MM.1S (cell line): ENCODE measurements at places on chromosomes 13 and 19.

DNA sequence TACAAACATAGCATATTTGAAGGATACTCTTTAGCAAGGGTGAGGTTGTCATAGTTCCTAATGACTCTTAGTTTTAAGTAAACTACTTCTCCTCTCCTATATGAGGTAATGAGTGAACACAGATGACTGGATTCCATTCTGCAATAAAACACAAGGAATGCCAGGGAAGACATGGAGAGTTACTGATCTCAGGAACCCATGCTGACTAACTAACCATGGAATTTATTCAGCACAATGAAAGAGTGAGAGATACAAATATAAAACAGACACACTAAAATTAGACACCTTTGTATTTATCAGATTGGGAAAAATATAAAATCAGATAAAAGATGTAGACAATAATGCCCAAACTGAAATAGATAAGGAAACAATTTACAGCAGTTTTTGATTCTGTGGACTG, 1525.9 kb upstream of the SLC10A2 start:
- no peak for DNase-seq

GRCh38 chr19:46220038-46220615, 9.4 kb upstream of the IGFL1 start:
- DNase-seq = no peak

- no peak for DNase-seq
Measured at GRCh38 chr13:67369895-67370660, 139.9 kb upstream of the PCDH9 start.

GRCh38 chr13:60028021-60028420, 135.7 kb downstream of the DIAPH3 start:
- no peak for DNase-seq

DNA sequence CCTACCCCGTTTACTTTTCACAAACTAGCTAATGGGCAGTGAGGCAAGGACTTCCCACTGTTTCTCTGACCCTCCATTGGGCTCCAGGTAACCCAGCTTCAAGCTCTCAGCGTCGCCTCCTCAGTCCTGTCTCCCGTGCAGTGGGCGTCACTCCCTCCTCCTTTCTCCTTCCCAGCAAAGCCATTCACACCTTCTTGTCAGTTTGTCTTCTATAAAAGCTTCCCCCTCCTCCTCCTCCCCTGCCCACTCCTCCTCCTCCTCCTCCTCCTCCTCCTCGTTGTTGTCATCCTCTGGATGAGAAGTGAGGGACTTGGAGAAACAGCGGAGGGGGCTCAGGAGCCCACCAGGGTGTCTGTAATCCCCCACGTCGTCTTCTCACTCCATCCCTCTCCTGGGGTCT, 1.7 kb upstream of the GALP start:
- DNase-seq = no peak

GRCh38 chr13:44401577-44401976, 28.0 kb downstream of the SERP2 start:
- DNase-seq = no peak

GRCh38 chr13:20825477-20825875, 51.7 kb upstream of the EEF1AKMT1 start:
- DNase-seq = peak; percentile 17

GRCh38 chr13:113843864-113844556, 19.9 kb downstream of the GAS6 start:
- DNase-seq = no peak

DNA sequence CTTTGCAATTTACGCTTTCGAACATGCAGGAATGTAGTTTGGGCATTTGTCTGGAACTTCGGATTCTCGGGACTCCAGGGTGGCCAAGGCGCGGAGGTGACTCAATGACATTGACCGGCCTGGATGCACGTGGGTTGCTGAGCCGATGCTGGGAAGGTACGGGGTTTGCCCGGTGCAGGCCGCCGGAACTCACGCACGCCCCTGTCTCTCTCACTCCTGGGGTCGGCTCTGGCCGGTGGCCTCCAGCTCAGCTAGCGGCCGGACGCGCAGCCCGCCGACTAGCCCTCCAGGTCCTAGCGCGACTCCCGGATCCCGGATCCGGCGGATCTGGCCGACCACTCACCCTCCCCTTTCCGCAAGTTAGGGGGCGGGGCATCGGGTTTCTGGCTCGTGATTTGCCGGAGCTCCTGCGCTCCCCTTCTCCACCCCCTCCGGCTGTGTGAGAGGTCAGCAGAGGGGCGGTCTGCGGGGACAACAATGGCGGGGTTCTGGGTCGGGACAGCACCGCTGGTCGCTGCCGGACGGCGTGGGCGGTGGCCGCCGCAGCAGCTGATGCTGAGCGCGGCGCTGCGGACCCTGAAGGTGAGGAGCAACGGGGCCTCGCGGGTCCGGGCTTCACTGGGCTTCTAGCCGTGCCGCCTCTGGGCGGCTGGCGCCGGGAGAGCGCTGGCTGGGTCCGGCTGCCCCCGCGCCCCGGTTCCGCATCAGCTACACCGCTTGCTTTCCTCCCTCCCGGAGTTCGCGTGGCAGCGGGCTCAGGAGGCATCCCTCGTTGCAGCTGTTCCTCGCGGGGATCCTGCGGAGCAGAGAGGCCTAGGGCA, at the start of gene PCCA:
PCCA (plus strand) TSS at position 450 of the 821 bp plus-strand sequence; CDS start at position 478, 28 bp downstream.
- peak; percentile 91 for DNase-seq

DNA sequence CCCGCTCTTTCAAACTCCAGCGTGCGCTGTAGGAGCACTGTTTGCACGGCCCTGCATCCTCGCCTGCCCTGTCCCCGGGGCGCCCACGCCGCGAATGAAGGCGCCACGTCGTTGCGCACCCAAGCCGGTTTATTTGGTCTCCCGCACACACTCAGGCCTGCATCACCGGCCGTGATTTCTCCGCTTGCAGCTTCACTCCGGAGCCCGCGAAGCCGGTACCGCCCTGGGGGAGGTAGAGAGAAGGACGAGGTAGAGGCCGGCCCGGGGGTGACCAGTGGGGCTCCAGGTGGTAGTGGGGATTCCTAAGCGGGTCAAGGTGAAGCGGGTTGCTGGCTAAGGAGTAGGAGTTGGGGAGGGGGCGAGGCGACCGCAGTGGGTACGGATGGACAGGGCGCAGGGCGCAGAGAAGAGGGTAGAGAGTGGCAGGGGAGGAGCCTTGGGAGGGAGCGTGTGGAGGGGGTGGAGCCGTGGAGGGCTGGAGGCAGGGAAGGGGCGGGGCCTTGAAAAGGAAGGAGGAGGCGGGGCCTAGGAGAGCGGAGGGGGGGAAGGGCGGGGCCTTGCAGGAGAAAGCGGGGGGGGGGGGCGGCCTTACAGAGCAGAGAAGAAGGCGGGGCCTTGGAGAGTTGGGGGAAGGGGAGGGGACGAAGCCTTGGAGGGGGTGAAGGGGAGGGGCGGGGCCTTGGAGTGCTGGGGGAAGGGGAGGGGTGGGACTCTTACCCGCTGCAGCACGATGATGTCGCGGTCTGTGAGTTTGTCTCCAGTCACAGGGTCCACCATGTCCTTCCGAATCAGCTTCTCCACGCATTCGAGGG, 24.6 kb downstream of the NOSIP start:
- DNase-seq = no peak

DNA sequence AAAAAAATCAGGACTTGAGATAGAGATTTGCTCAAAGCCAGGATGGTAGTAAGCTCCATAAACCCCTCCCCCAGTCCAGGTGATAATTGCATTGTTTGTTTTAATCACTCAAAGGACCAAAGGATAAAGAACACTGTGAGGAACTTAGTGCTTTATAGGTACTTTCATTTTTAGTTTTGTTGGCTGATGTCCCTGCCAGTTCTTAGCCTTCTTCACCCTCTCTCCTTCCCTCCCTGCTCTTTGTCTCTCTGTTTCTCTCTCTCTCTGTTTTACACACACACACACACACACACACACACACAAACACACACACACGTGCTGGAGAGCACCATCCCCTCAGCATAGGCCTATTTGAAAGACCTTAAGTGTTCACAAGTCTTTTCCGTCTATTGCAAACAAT, 5.2 kb downstream of the FRY start:
- DNase-seq = no peak

GRCh38 chr13:50631041-50631440, 212.5 kb downstream of the DLEU7 start:
- no peak for DNase-seq

GRCh38 chr19:29417048-29417447, 108.7 kb upstream of the VSTM2B start:
- DNase-seq = no peak

GRCh38 chr19:45354241-45354842, 13.8 kb downstream of the KLC3 start:
- DNase-seq = no peak

- DNase-seq = no peak
Measured at GRCh38 chr13:60288569-60288968, 108.5 kb upstream of the TDRD3 start.

DNA sequence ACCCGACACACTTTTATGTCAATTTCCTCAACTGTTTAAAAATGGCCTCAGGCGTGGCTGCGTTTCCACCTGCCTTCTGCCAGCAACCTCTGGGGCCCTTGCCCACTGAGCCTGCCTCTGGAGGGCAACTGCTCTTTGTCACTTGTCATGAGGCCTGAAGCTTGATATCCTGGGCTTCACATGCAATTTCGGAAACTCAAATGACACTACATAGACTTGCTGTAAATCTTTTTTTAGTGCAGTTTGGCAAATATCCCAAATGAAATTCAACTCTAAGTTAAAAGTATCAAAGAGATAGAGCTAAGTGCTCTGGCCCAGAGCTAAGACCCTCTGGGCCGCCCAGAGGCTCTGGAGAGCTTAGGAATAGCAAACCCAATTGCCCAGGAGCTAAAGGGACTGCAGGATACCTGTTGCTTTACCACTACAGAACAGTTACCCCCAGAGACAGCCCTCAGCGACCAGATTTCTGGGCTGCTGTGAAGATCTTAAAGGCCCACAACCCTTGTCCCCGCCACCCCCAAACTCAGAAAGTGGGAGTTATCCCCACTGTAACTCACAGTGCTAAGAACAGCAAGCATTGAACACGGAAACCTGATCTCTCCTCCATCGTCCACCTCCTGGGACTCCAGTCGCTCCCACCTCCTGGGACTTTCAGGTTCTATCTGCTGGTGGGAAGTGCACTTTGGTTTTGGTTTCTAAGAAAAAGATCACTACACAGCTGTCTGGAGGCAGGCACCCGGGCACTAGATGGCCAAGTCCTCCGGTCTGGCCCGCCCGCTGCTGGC, 19.4 kb downstream of the GJA3 start:
- no peak for DNase-seq

DNA sequence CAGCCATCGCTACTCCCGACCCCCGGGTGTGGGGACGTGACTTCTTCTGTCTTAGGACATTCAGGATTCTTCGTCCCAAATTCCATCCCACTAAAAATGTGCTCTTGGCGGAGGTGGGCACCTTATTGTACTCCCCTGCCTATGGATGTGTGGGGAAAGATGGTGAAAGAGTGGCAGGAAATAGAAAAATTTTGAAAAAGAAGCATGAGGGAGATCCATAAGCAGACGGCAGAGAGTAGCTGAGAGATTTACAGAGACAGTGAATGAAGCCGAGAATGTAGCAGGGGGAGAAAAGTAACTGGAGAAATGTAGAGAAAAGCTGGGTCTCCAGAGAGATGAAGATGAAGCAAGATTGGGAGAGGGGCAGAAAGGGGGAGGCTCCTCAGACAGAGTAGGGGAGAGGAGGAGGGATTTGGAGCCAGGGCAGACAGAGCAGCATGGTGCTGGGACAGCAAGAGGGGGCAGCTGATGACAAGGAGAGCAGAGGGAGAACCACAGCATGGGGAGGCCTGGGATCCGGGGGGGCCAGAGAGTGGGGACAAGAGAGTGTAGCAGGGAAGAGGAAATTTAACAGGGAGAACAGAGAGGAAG, 843 bp downstream of the ZNF610 start:
- no peak for DNase-seq

- no peak for DNase-seq
Measured at GRCh38 chr13:36332986-36333385, 13.2 kb downstream of the SPART start.

DNA sequence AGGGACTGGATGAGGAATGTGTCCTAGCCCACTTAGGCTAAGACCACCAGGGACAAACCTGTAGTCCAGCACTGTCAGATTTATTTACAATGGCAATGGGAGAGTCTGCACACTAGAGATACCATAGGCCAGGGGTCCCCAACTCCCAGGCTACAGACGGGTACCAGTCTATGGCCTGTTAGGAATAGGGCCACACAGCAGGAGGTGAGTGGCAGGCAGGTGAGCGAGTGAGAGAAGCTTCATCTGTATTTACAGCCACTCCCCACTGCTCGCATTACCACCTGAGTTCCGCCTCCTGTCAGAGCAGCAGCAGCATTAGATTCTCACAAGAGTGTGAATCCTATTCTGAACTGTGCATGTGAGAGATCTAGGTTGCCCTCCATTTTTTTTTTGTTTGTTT, 2.4 kb downstream of the THAP8 start:
- no peak for DNase-seq

DNA sequence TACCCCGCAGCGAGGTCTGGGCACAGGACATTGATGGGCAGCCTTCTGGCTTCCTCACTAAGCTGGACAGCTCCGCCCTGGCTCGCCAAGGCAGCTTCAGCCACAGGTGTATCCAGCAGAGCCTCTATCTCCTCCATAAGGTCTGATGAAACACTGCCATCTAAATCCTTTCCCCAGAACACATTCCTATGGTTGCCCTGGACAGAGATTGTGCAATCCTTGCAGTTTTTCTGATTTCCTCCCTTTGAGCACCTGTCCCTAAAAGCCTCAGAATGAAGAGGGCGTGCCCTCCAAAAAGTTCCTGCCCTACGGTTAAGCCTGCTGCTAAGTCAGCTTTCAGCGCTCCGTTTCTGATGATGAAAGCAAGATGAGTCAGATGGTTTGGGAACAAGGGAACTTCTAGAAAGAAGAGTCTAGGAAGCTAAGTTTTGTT, 21.0 kb downstream of the CLEC4M start:
- no peak for DNase-seq

DNA sequence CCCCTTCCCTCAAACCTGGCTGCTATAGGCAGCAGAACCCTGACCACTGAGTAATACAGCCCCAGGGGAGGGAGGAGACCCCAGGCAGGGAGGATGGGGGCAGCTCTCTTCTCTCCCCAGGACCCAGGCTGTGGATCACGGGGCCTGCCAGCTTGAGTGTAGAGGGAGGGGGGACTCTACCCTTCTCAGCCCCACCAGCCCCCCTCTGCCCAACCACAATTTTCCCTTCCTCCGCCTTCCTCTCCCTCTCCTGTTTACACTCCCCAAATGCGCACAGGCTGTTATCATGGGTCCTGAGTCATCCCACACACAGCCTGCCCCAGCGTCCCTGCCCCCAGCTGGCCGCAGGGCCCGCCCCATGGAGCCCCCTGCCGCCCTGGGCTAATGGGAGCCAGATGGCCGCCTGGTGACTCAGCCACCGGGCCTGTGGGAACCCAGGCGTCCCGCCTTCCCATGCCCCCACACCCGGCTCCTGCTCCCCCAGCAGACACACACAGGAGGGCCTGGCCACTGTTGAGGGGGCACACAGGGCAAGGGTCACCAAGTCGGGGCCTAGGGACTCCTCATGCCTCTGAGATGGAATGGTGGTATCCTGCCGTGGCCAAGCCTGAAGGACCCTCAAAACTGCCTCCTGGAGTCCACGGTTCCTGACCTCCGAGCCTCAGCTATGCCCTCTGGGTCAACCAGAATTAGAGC, 13.6 kb downstream of the CCDC97 start:
- DNase-seq = no peak

DNA sequence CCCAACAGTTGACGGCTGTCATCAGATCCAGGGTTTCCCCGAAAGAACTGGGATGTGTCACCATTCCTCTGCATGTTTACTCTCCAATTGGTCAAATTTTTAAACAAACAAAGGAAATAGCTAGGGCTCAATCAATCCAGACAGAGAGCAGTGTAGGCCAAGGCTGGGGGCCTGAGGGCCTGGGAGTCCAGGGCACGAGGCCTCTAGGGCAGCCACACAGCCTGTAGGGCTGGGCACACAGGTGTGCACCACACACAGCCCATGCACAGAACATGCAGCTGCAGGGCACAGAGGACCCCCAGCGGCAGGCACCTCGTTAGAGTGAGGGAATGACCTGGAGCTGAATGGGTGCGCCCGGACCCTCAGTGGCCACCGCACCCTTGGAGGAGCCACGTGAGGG, 9.5 kb downstream of the MIER2 start:
- DNase-seq = no peak
